Cerebellar nuclear complex (tissue), 1 donor: ENCODE measurements at places on chromosomes 12 and 14.

- no peak for DNase-seq
Measured at GRCh38 chr14:90576581-90576980, 179.8 kb downstream of the CALM1 start.

GRCh38 chr14:28773861-28774691 lies 7.5 kb downstream of the FOXG1 start:
- no peak for DNase-seq

DNA sequence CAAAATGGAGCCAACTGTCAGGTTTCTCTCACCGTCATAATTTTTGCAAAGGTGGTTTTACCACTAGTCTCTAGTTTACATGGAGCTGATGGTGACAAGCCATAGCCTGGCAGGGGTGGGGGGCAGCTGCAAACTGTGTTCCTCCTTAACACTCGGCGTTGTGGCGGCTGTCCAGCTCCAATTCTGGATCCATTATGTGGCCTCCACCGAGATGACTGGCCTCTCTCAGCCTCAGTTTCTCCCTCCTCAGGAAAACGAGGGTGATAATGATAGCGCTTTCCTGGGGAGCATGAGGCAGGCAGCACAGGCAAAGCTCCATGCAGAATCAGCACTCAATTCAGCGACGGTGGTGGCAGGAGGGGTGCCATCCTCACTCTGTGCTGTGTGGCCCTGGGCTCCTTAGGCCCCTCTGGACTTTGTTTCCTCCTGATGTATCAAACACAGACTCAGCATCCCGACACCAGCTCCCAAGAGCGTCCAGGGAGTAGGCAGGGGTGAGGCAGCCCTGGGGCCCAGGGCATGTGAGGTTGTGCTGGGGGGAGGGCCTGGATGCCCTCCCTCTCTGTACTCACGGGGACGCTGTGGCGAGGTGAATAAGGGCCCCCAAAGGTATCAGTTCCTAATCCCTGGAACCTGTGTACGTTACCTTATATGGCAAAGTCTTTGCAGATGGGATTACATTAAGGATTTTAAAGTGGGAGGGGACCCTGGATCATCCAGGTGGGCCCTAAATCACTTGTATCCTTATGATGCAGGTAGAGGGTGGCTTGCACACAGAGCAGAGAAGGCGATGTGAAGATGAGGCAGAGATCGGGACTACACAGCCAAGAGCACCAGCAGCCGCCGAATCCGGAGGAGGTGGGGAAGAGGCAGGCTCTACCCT lies 46.8 kb upstream of the EIF5 start:
- DNase-seq, result no peak

- DNase-seq, result no peak
Measured at GRCh38 chr14:74083784-74084276, 423 bp downstream of the ALDH6A1 start.

DNA sequence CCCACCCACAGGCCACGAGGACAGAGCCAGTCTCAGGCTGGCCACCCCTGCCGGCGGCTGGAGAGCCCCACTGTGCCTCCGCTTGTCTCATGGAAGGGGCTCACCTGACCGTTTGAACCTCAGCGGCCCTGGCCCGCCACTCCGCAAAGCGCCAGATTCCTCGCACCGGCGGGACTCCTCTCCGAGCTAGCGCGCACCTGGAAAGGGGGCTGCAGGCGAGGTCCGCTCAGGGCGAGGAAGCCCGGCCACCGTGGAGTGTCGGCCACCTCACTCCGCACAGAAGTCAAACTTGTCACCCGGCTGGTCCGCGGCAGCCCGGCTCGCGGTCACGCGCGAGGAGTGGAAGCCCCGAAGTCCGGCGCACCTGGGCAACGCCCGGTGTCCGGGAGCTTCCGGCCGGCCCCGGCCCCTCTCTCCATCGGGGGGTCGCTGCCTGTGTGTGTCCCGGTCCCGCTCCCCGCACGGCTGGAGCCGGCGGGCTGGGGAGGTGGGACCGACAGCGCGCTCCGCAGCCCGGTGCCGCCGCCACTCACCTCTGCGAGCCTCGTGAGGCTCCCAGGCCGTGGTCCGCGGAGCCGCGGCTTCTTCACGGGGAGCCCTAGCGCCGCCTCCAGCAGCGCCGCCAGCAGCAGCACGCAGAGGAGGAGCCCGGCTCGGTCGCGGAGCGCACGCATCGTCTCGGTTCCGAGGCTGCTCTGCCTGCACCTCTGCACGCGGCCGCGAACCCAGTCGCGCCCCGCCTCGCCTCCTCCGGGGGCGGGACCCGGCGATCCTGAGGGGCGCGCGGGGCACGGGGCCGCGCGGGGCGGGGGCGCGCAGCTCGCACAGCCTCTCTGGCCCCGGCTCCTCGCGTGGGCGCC lies at the start of gene ISM2:
Gene ISM2, minus strand, starts transcription at position 697 of the 860 bp plus-strand sequence. Its CDS starts 23 bp downstream, at position 674.
- DNase-seq, result no peak

DNA sequence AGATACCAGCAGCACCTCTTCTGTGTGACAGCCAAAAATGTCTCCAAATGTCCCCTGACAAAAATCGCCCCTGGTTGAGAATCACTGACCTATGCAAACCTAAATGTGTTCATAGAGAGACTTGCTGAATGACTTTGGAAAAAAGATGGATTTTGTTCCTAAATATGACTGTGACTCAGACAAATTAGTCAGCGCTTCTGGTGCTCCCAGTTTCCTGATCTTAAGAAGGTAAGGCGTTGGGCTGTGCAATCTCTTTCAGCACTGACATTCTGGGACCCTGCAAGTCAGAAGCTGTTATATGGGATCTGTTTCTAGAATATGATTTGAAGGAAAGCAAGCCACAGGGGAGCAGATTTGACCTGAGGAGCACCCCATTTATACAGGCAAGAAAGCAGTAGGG lies 90.6 kb upstream of the PWP1 start:
- DNase-seq, result no peak

GRCh38 chr14:102999227-102999895 lies 58.0 kb downstream of the CDC42BPB start:
- no peak for DNase-seq

- DNase-seq, result no peak
Measured at GRCh38 chr14:103329401-103330347, 4.4 kb upstream of the EIF5 start.

- no peak for DNase-seq
Measured at GRCh38 chr14:34498684-34499412, 36.8 kb upstream of the SPTSSA start.

DNA sequence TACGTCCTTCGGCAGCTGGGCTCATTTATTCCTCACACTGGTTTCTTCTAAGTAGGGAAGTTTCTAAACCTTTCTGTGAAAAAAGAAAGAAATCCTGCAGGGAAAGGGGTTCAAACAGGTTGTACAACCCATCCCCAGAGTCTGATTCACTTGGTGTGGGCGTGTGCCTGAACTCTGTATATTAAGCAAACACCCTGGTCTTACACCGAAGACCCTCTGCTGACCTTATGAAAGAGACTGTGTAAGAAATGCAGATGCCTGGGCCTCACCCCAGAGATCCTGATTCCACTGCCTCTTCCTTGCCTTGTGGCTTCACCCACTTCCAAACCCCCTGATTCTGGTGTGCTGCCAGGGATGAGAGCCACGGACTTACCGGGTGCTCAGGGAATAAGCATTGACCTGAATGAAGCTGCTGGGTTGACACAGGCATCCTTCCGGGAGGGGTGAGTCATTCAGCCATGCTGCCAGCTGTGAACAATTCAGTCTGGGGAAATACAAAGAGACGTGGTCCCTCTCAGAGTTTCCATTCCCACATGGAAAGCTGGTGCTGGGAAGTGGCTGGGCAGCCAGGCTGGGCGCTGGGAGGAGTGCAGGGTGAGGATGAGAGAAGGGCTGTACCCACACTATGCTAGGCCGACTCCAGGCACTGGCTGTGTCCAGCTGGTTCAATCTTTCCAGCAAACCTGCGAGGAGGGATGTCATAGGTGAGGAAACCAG lies 26.5 kb upstream of the ACTN1 start:
- DNase-seq, result no peak

GRCh38 chr14:61284001-61284400 lies 2.9 kb upstream of the TMEM30B start:
- DNase-seq, result no peak

- no peak for DNase-seq
Measured at GRCh38 chr14:105844047-105844630, 317.8 kb downstream of the TMEM121 start.

DNA sequence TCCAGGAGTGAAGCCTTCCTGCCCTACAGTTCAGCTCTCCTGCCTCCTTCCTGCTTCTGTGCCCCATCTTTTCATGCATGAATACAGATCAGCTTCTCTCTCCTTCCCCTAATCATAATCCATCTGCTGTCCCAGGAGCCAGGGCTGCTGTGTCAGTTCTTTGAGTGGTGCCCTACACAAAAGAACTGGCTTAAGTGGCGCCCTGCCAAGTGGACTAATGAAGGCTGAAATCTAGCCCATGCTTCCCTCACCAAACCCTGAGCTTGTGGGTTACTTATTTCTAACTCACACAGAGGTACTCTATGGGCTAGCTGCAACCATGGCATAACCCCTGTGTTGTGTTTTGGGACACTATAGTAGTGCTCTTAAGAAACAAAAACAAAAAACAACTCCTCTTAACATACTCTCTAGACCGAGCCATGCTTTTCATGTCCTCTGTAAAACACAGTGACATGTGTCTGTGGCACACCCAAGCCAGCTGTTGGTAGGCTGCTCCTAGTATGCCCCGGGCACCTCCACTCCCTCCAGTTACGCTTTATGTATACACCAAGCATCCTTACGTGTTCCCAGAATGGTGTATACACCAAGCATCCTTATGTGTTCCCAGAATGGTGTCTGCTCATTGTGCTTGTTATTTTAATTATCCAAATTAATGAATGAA lies 19.3 kb upstream of the ETV6 start:
- DNase-seq, result no peak
